Activated T-cell treated with anti-CD3 and anti-CD28 coated beads for 24 hours (primary cell): ENCODE measurements at places on chromosomes 12 and 14.

- no peak for DNase-seq
Observed at GRCh38 chr12:67457778-67458665, 188.9 kb downstream of the CAND1 start.

- no peak for DNase-seq
Observed at GRCh38 chr14:32244404-32244803, 41.3 kb upstream of the RNU6-8 start.

GRCh38 chr12:105907982-105908381, 230.8 kb downstream of the NUAK1 start:
- DNase-seq = no peak

- DNase-seq = no peak
Observed at GRCh38 chr14:81275305-81276072, 54.7 kb upstream of the GTF2A1 start.

DNA sequence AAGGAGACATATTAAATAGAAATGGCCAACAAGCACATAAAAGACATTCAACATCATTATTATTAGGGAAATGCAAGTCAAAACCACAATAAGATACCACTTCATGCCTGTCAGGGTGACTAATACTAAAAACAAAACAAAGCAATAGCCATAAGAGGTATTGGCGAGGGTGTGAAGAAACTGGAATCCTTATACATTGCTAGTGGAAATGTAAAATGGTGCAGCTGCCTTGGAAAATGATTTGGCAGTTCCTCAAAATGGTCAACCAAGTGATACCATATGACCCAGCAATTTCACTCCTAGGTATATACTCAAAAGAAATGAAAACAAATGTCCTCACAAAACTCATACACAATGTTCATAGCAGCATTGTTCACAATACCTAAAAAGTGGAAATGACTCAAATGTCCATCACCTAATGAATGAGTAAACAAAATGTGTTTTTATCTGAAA, 27.0 kb downstream of the GPR135 start:
- DNase-seq = no peak

GRCh38 chr12:123265851-123266678, 5.6 kb downstream of the CDK2AP1 start:
- no peak for DNase-seq

- DNase-seq = no peak
Observed at GRCh38 chr14:53278602-53279506, 125.7 kb upstream of the DDHD1 start.

- DNase-seq = no peak
Observed at GRCh38 chr14:30223385-30223785, 295.7 kb upstream of the PRKD1 start.

DNA sequence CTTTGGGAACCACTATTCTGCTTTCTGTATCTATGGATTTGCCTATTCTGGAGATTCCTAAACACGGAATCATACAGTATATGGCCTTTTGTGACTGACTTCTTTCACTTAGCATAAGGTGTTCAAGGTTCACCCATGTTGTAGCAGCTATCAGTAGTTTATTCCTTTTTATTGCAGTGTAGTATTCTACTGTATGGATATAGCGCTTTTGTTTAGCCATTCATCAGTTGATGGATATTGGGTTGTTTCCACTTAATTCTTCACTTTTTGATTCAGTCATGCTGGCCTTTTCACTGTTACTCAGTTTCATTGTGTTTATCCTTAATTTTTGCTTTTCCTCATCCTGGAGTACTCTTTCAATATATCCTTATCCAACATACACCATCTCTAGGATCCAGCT, 5.1 kb downstream of the PPP4R4 start:
- DNase-seq = no peak

DNA sequence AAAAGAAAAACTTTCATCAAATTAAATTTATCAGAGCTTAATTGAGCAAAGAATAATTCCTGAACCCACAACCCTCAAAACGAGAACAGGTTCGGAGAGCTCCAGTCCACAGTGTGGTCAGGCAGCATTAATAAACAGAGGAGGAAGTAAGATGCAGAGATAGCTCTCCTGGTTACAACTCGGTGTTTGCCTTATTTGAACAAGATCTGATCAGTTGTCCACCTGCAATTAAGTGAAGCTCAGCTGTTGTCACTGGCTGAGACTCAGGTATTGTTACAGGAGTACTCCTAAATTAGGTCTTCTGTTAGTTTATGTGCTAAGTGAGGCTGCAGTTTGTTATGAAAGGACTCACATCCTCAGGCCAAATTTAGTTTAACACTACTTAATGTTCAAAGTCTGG, 451.4 kb upstream of the PDE3A start:
- DNase-seq = no peak

DNA sequence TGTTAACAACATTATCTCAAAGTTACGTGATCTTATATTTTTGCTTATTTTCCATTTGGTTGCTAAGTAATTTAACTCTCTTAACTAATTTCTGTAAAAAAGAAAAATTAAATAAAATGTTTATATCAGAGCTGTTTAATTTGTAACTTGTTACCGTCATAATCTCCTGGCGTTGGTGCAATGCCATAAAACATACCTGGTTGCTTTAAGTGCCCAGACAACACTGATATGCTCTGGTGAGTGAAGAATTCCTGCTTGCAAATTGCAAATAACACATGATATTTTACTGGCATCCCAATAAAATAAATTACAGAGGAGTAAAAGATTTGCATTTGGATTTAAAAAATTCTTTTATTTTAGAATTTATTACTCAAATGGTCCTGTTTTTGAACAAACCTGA, 640.1 kb upstream of the MIS18BP1 start:
- DNase-seq = no peak

GRCh38 chr12:10673659-10674384, at the start of gene STYK1:
STYK1 (minus strand) TSS chr12:10674052; CDS start chr12:10634618, 39,434 bp downstream.
- DNase-seq = peak; percentile 54

GRCh38 chr12:54411391-54412241, 7.5 kb downstream of the ITGA5 start:
- peak; percentile 36 for DNase-seq

- DNase-seq = no peak
Observed at GRCh38 chr12:89140602-89141238, 211.6 kb downstream of the DUSP6 start.

GRCh38 chr14:70256601-70257000, 67.8 kb upstream of the SLC8A3 start:
- DNase-seq = no peak

GRCh38 chr12:125249932-125250331, 184.7 kb downstream of the AACS start:
- DNase-seq = no peak

- DNase-seq = no peak
Observed at GRCh38 chr12:117827660-117828059, 141.1 kb downstream of the KSR2 start.

DNA sequence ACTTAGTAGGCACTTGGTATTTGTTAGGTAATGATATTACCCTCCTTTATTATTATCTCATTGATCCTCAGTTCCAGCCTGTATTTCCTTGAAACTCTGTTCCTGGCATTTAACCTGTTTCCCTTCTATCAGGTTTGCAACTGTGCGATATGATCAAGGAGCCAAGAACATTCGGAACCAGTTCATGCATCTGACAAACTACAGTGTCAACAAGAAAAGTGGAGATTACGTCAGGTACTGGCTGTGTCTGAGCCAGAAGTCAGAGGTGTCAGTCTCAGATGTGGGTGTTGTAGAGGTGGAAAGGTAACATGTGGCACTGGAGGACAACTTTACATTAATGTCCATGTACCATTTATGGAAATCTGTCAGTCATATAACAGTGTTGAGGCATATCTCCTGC, 56.7 kb downstream of the TTLL5 start:
- no peak for DNase-seq

DNA sequence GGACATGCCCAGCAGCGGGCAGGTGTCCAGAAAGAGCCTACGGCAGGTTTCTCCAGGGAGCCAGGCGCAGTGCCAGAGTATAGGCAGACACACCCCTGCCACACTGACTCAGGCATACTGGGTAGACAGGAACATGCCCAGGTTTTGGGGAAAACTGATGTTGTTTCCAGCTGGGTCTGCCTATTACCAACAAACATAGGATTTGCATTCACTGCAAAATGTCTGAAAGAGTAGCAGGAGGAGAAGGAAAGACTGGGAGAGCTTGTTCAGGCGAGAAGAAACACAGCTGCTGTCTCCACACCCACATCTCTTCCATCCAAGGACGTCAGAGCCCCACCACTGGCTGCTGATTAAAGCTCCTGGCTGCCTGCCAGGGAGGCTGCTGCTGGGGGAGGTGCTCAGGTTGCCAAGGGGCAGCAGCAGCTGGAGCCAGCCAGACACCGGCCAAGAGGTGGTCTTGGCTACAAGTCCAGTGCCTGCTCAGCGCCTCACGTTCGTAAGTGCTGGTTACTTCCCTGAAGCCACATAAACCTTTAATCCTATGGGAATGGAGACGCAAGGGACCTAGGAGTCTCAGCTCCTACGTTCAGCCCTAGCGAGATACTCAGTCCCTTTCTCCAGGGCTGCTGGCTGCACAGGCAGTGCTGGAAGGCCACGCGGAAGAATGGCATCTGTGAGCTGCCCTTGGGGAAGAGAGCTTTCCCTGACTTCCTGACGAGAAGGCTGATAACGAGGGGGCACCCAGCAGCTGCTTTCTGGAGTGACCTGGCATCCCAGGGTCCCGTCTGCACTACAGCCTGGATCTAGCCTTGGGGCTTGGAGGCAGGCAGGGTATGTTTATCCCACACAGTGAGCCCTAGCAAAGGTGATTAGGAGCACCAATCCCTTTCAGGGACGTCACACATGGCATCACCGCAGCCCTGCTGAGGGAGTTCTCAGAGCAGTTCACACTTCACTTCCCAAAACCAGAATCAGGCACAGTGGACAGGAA, 58.1 kb downstream of the PLEKHG3 start:
- peak; percentile 30 for DNase-seq

- DNase-seq = no peak
Observed at GRCh38 chr12:26711569-26711968, 121.4 kb downstream of the ITPR2 start.
